ENCODE measurements at places on chromosomes 6 and 20.

GRCh38 chr6:21885532-21886114 lies 292.1 kb downstream of the SOX4 start:
- DNase-seq, result no peak

DNA sequence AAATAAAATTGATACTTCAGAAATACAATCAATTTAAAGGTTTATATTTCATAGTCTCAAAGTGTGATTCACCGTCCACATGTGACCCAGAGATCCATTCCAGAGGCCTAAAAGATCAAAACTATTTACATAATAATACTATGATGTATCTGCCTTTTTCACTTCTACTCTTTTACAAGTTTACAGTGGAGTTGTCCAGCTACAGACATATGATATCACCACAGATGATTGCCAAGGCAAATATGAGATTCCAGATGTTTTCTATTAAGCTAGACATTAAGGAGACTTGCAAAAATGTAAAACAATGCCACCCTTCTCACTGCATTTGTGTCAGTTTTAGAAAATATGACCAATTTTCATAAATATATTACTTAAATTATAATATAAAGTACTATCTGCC lies 443.7 kb downstream of the GJA1 start:
- no peak for DNase-seq

- DNase-seq, result no peak
These were observed 380.5 kb downstream of the TFAP2B start for GRCh38 chr6:51199105-51199552.

- no peak for DNase-seq
These were observed 620.9 kb downstream of the PHF3 start for GRCh38 chr6:64256483-64256882.

- DNase-seq, result no peak
These were observed 155.1 kb downstream of the CDC5L start for GRCh38 chr6:44542401-44543116.

DNA sequence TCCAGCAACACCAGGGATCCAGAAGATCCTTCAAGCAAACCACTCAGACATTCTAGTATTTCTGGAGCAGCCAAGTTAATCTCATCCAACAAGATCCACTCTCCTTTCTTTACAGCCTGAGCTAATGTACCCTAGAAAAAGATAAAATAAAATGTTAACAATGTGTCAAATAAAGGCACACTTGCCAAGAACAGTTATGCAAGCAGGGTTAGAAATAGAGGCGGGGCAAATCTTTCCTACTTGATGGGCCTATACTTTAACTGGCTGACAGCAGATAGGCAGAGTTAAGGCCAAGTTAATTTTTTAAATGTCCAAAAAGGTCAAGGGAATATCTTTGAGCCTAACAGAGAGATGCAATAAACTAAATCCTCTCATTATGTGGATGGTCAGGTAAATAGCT lies 60.8 kb downstream of the MDN1 start:
- no peak for DNase-seq

DNA sequence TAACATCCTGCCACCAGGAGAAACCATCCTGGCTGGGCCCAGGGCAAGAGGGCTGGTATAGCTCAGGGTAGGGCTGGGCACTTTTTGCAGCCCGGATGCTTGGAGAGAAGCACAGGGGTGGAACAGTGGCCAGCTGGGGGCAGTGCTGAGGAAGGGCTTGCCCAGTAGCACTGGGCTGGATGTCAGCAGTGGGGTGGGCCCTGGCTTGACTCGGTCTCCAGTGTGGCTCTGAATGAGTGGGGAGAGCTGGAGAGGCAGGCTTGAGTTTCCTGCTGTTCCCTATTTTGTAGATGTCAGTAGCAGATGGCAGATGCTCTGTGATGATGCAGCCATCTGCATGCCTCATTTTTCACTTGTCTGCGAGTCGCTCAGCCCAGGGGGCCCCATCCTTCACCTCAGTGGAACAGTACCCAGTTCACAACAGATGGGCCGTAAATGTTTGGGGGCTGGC lies 56.3 kb upstream of the TULP1 start:
- no peak for DNase-seq

GRCh38 chr6:99522531-99522930 lies 7.3 kb upstream of the USP45 start:
- DNase-seq, result no peak

GRCh38 chr6:162922563-162923166 lies 194.9 kb downstream of the PACRG start:
- DNase-seq, result no peak

Measured in activated CD4-positive, alpha-beta T cell treated with anti-CD3 and anti-CD28 coated beads for 1 hour (primary cell).